ENCODE measurements at places on chromosomes 1 and 21.

DNA sequence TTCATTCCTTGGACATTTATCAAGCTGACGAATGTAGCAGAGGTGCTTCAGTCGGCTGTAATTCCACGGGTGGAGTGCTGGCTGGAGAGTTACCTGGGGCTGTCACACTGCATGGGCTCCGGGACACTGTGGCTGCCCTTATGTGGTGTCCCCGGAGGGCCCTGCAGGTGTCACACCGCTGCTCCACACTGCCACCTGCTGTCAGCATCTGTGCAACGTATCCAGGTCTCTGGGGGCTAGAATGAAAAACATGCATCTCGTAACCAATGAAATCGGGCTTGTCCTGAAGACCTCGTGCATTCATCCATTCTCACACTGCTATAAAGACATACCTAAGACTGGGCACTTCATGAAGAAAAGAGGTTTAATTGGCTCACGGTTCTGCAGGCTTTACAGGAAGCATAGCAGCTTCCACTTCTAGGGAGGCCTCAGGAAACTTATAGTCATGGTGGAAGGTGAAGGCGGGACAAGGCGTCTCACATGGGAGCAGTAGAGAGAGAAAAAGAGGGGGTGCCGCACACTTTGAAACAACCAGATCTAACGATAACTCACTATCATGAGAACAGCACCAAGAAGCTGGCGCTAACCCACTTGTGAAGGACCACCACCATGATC is 46.7 kb upstream of the PCBP3 start:
- peak; percentile 8 for DNase-seq

- DNase-seq = no peak
Observed at GRCh38 chr1:218294546-218294945, 9.5 kb downstream of the RRP15 start.

GRCh38 chr1:45306319-45306718 is 20.4 kb upstream of the HPDL start:
- DNase-seq = no peak

DNA sequence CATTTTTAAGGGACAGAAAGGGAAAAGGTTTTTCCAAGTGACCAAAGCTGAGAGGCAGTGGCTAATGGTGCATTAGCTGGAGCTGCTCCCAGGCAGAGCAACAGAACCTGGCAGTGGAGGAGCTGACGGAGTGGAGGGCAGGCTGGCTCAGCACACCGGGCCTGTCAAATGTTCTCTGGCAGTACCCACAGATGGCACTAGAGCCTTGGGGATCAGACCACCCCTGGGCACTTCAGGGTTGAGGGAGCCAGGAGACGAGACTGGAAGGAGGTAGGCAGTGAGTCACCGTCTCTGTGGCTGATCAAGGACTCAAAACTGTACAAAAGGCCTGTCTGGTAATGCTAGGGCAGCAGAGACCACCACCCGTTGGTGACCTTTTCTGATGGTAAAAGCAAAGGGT is 121.7 kb upstream of the KIAA0040 start:
- DNase-seq = no peak

DNA sequence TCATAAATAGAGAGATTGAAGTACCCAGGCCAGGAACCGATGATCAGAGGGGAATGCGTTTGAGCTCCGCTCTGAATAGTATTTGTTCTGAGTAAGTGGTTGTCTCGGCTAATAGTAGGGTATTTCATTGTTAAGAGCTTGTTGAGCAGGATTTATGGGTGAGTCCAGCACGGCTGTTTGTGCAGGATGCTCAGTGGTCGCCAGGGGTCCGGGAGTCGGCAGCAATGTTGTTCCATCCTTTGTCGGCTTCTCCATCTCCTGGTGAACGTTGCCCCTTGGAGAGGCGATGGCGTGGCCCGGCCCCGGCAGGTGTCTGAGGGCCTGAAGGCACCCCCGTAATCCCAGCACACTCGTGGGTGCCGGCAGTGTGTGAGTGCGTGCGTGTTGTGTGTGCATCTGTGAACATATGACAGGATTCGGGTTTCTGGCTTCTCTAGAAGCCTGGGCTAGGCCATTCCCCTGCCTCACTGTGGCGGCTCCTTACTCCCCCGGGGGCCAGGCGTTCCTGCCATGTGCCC is 160.8 kb upstream of the ARHGEF16 start:
- no peak for DNase-seq

DNA sequence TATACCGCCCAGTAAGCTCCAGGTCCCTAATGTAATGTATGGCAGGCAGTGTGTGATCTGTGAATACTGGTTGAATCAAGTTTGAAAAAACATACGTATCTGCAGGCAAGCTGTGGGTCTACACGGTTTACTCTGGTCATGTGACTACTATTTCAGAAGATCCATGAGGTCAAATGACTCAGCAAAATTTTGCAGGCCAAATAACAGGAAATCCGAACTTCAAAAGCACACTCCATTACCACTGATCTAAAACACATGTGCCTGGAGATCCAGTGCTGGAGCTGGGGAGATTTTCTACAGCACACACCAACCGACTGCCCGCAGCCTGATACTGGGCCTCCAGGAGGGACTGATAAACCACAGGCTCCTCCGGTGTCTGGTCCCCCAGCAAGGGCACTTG is 64.5 kb upstream of the SLC44A3 start:
- DNase-seq = peak; percentile 24

DNA sequence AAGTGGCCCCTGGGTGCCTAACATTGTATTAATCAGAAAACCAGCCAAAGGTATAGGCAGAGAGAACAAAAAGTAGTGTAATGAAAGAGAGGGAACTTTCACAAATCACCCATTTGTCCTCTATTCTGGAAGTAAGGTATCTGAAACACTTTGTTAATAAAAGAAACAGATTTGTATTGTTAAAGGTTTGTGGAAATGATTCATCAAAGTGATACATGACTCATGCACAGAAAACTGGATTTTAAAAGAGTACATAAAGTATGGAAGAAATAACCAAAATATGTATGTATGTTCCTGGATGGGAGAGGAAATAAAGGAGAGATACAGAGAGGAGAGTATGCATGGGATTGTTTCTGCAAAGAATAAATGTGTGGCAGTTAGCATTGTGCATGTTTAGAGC is 126.8 kb downstream of the RGS21 start:
- DNase-seq = no peak

- no peak for DNase-seq
Observed at GRCh38 chr1:216766633-216767327, 43.6 kb upstream of the ESRRG start.

DNA sequence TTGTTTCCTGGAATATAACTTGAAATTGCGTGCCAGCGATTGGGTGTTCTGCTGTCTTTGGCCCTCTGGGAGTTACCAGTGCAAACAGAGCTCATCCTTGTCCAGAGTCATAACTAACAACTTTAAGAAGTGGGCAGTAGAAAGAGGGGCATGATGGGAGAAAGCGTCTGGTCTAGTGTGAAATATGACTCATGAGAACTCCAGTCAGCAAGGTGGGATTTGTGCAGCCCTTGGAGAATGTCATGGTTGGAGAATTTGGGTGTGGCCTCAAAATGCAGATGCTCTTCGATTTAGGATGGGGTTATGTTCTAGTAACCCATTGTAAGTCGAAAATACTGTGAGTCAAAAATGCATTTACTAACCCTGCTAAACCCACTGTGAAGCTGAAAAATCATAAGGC is 12.9 kb downstream of the ATP1B1 start:
- no peak for DNase-seq

DNA sequence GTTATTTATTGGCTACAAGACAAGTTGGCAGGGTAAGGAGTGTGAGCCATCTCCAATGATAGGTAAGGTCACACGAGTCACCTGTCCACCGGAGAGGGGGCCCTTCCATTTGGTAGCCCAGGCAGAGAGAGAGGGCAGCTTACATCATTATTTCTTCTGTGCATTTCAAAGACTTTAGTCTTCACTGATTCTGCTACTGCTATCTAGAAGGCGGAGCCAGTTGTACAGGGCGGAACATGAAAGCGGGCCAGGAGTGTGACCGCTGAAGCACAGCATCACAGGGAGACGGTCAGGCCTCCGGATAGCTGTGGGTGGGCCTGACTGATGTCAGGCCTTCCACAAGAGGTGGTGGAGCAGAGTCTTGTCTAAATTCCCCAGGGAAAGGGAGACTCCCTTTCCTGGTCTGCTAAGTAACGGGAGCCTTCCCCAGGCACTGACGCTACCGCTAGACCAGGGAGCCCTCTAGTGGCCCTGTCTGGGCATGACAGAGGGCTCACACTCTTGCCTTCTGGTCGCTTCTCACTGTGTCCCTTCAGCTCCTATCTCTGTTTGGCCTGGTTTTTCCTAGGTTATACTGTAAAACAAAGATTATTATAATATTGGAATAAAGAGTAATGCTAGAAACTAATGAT is 36.7 kb downstream of the ZNF695 start:
- DNase-seq = peak; percentile 45

- DNase-seq = peak; percentile 67
Observed at GRCh38 chr1:165828669-165829329, 1.4 kb downstream of the UCK2 start.

DNA sequence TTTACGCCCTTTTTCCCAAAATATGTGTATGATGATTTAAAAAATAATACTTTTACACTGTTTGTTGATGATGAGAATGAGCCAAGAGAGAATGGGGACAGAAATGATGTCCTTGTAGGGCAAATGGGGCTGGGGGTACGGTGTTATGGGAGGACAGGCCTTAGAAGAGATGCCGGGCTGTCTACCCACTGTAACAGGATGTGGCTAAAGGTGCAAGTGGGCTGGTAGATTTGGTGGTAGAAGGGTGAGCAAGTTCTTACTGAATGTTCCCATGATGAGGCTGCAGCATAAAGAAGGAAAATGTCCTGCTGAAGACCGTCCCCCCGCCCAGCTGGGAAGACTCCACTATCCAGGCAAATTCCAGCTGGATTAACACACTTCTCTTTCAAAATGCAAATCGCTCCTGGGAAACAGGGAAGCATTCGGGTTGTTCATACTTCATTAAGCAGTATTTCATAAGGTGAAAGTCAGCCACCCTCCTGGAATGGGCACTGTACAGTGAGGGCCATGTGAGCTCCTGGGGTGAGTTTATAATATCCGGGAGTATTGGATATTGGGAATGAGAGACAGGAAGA is 14.0 kb downstream of the GPA33 start:
- no peak for DNase-seq

GRCh38 chr1:159891275-159892157 is 8.4 kb downstream of the CFAP45 start:
- peak; percentile 79 for DNase-seq

DNA sequence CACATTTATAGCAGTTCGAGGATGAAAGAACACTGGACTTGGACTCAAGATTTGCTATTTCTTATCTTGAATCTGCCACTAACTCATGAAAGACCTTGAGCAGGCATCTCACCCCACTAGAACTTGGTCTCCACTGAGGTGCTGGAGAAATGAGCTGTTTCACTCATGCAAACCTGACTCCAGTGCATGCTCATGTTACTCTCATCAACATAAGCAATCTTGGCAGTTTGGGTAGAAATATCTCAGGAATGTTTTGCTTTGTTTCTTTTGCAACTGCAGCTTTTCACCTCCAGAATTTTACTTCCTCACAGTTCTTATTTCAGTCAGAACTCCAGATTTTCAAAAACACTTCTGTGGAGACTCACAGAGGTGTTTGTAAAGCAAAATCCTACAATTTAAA is 46.2 kb upstream of the DAB1 start:
- DNase-seq = no peak

- DNase-seq = no peak
Observed at GRCh38 chr21:41966041-41966833, 12.4 kb upstream of the C2CD2 start.

- peak; percentile 13 for DNase-seq
Observed at GRCh38 chr1:227947676-227948492, at the start of gene WNT9A. Gene WNT9A (minus strand): TSS chr1:227947932. CDS start chr1:227947887, 45 bp downstream.

GRCh38 chr1:89790592-89790991 is 30.2 kb upstream of the LRRC8D start:
- no peak for DNase-seq

- peak; percentile 57 for DNase-seq
Observed at GRCh38 chr1:89022167-89022959, at the start of gene GBP3. Gene GBP3 (minus strand): TSS chr1:89022866. CDS start chr1:89020721, 2,145 bp downstream.

GRCh38 chr1:216095400-216095799 is 327.8 kb downstream of the USH2A start:
- DNase-seq = no peak

- peak; percentile 57 for DNase-seq
Observed at GRCh38 chr1:154324669-154325582, at the start of gene ATP8B2. Gene ATP8B2 (plus strand): TSS chr1:154325525. CDS start chr1:154328142, 2,617 bp downstream.

DNA sequence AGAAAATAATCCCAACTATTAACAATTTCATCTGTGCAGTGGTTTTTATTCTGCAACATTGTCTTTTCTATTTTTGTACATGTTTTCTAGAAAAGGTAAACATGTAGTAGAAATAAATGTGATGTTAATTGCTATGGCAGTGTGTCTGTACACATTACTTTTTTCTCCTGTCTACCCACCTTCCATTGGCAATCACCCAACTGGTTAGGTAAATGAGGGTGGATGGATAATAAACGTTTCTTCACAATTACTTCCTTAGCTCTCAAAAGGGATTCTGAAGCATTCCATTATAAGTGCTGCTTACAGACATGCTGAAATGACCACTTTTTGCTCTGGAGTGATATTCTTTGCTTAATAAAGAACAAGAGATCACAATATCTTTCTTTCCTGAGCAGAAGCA is 61.4 kb downstream of the MAGI3 start:
- no peak for DNase-seq

DNA sequence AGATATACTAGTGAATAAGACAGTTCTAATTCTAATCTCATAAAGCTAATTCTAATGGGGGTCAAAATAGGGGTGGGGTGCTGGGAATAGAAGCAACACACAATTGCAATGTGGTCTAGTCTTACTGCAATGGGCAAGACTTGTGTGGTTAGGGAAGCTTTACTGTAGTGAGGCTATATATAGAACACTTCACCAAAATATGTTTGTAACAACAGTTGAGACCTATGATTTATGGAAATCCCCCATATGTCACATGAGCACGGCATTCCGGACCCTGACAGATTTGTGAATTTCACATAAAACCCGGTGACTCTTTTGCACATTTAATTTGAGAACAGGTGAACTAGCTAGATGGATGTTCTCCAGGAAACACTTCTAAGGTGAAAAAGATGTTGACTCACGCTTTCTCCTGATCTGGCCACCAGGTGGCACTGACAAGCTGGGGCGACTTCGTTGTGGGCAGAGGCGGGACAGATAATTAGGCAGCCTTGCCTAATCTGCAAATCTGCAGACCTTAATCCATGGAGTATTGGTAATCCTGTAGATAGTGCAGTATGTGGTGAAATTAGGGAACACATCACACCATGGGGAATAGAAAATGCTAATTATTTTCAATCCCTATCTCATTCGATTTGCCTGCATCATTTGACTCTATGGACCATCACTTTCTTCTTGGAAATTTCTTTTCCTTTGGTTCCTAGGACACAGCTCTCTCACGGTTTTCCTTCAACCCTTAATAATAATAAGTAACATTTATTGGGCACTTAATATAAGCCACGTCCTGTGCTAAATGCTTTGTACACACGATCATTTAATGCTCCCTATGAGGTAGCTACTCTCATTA is 37.7 kb downstream of the KIAA0040 start:
- DNase-seq = peak; percentile 24
